ENCODE measurements at places on chromosomes 6 and 20. TPM values are rescaled to one million over a fixed set of nuclear protein-coding genes. Genes with fewer than 3 reads are reported as not detected.

PRDM13 gene
- total RNA-seq, result 0.10 TPM

POU5F1 gene
- not detected for total RNA-seq

HLA-DRA gene
- total RNA-seq, result 9.8 TPM

SLC35D3 gene
- not detected for total RNA-seq

ZSCAN23 gene
- 1.6 TPM for total RNA-seq

HLA-DRB1 gene
- 5.1 TPM for total RNA-seq

Measured in activated naive CD8-positive, alpha-beta T cell treated with anti-CD3 and anti-CD28 coated beads for 36 hours (primary cell).